ENCODE measurements at places on chromosomes 4 and X. TPM values are rescaled to one million over a fixed set of nuclear protein-coding genes. Genes with fewer than 3 reads are reported as not detected.

DNA sequence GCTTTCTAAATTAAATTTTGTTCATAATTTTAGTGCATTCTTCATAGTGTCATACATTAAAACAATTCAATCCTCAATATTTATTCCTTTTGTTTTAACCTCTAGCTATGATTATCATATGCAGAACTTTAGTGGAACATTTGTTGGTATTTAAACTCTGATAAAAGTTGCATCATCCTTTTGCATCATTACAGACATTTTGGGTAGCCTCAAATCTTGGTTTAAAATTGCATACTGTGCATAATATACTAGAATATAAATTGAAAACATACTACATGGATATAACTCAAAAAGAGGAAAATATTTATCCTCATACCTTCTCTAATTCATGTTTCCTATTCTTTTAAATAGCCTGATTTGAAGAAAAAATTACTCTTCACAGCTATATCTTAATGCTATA lies 97.3 kb upstream of the NAP1L5 start:
- no peak for DNase-seq

GRCh38 chrX:10949541-10949940 lies 161.6 kb upstream of the HCCS start:
- no peak for DNase-seq

GRCh38 chrX:153303276-153304262 lies 18.0 kb downstream of the PNMA6F start:
- DNase-seq: no peak

DNA sequence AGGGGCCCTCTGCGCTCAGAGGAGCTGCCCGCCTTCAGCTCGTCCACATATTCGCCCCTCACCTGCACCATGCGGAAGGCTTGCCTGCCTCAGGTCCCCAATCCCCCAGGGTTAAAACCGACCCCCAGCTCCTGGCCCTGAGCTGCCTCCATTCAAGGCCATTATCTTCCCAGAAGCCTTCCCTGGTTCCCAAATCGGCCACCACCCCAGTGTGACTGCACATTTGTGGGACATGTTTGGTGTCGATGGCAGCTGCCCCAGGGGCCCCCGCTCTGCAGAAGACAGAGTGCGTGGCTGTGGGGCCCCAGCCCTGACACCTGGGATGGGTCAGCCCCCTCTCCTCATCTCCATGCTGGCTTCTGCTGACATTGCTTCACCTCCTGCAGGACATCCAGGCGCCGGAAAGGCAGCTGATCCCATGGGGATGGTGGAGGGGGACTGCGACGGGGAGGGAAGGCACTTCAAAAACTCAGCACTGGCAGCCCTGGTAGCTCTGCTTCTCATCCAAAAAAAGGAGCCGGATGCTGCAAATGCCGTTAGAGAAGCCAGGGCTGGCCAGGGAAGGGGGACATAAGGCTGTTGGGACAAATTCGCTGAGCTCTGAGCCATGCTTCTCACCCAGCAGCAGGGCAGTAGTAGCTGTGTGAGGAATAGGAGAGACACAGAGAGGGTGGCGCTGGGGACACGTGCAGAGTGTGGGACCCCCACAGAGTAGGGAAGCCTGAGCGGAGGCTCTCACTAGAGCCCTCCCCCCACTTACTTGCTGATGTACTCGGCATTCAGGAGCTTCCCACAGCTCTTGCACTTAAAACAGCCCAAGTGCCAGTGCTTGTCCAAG lies 78.5 kb downstream of the ABLIM2 start:
- no peak for DNase-seq

DNA sequence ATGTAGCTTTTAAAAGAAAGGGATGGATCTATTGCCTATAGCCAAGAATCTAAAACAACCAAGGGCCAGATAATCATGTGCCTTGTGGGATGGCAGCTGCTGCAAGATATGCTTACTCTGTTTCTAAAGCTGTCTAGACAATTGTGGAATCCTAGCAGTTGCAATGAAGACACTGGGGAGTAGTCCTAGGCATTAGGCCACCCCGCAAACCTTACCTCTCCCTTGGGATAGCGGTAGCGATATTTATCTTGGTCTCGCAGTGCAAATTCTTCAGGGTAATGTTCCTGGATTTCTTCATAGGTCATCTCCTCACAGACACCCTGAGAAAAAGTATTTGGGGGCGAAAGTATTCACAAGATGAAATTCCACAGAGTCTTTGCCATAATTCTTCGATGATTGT lies 24.6 kb downstream of the TRO start:
- no peak for DNase-seq

The SMR3B gene
- not detected for polyA plus RNA-seq
